ENCODE measurements at places on chromosomes 12 and 14. TPM values are rescaled to one million over a fixed set of nuclear protein-coding genes. Genes with fewer than 3 reads are reported as not detected.

- H3K36me3 ChIP-seq: no peaks in the 10 kb centered on the region
- no peak for DNase-seq
- no peak overlapping the region for H3K27ac ChIP-seq
- no peaks in the 10 kb centered on the region for H3K4me1 ChIP-seq
Observed at GRCh38 chr12:26822026-26822425, 11.0 kb downstream of the ITPR2 start.

C12orf42 gene
- total RNA-seq: 6.9 TPM

DNA sequence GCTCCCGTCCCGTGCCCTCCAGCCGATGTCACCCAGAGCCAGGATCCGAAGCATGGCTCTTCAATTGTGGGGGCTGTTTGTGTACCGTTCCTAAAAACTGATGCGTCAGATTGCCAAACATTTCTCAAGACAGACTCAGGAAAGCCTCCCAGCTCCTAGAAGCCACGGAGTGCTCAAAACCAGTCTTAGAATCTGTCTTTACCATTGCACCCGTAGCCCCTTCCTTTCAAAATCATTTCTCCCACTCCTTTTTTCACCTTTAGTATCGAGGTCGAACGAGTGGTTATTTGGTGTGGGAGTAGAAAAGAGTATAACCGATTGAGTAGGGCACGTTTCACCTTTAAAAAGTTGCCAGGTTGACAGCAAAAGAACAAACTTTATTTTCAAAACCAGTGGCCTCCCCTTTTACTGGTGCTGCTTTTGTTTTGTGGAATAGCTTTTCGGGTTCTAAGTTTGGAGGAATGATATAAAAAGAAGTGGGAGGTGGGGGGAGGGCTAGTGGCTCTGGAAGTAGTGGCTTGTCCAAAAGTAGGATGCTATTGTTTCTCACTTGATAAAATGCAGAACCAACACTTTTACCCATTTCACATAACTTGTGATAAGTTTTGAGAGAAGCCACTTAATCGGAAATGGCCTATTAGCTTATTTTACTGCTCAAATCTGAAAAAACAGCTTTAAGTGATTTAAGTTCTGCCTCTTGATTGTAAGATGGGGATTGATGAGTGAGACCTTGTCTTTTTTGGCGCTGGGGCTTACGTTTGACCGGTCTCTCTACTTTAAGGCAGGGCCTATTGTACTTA, 803 bp downstream of the STK38L start:
- H3K4me3 ChIP-seq: peak overlapping the region; percentile 84
- no peaks in the 10 kb centered on the region for H3K36me3 ChIP-seq
- H3K4me1 ChIP-seq: peaks cover 12% of the 10 kb centered on the region
- peak overlapping the region; percentile 82 for H3K27ac ChIP-seq

GRCh38 chr14:22884738-22885523, 1.9 kb downstream of the REM2 start:
- H3K4me1 ChIP-seq: peaks cover 49% of the 10 kb centered on the region
- H3K4me3 ChIP-seq: no peak overlapping the region
- no peak overlapping the region for H3K27ac ChIP-seq
- H3K36me3 ChIP-seq: no peaks in the 10 kb centered on the region

All from naive thymus-derived CD4-positive, alpha-beta T cell (primary cell).